Activated T-cell treated with anti-CD3 and anti-CD28 coated beads, Interleukin-2, amount 50 U/mL, for 72 hours (primary cell): ENCODE measurements at places on chromosomes 1 and 21. TPM values are rescaled to one million over a fixed set of nuclear protein-coding genes. Genes with fewer than 3 reads are reported as not detected.

DNA sequence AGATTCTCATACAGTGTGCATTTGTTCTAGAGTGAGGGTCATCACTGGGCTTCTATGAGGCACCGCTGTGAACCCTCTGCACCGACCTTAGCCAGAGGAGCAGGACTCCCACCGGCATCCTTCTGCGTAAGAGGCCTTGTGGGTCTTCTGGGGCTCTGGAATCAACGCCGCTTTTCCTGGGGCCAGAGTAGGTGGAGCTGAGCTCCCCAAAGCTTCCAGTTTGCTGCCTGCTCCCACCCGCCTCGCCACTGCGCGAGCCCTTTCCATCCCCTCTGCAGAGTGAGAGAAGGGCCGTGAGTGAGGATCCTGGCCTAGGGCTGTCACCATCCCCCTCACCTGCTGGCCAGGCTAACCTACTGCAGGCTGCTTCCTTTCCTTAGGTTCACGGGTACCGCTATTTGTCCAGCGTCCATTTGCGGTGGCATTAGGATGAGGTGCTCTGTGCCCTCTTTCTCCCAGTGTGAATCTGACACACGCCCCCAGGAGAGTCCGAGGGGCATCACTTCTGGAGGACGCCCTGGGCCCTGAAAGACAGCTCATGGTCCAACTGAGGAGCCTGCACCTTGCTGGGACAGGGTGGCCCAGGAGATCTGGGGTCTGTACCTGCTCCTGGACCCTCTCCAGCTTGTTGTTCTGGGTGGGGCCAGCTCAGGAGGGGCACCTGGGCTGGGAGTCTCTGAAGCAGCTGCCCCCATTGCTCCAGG is 36.2 kb downstream of the UMODL1 start:
- no peak overlapping the region for H3K4me3 ChIP-seq
- no peaks in the 10 kb centered on the region for H3K27me3 ChIP-seq
- no peaks in the 10 kb centered on the region for H3K36me3 ChIP-seq

GRCh38 chr1:112605633-112606327 is 13.2 kb downstream of the ST7L start:
- no peak overlapping the region for H3K4me3 ChIP-seq
- peak overlapping the region; percentile 3 for H3K27ac ChIP-seq
- no peak for DNase-seq
- peaks cover 10% of the 10 kb centered on the region for H3K36me3 ChIP-seq
- H3K4me1 ChIP-seq, result peaks cover 10% of the 10 kb centered on the region

DNA sequence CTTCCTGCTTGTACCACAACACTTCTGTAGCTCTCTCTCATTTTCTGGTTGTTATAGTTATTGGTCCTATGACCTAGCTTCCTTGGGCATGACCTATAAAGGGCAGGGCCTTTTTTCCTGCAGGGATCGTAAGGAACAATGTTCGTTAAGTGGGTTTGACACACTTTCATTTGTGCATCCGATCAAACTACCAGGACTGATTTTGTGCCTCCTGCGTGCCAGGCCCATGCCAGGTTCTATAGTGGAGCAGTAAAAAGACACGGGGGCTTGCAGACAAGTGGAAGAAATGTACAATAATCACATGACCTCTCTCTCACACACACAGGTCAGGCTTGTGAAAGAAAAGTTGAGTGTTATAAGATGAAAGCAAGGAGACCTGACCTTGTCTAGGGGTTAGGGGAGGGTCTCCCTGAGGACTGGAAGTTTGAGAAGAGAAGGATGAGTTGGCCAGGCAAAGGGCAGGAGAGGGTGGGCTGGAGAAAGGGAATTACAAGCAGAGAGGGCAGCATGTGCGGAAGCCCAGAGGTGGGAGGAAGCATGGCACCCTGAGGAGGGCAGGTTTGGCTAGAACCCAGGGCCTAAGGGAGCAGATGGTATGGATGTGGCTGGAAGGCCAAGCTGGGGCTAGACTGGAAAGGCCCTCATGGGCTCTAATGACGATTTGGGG is 145.4 kb downstream of the GRIK3 start:
- no peaks in the 10 kb centered on the region for H3K4me1 ChIP-seq
- no peak overlapping the region for H3K4me3 ChIP-seq
- peaks cover 10% of the 10 kb centered on the region for H3K27me3 ChIP-seq
- DNase-seq, result no peak
- H3K36me3 ChIP-seq, result no peaks in the 10 kb centered on the region

DNA sequence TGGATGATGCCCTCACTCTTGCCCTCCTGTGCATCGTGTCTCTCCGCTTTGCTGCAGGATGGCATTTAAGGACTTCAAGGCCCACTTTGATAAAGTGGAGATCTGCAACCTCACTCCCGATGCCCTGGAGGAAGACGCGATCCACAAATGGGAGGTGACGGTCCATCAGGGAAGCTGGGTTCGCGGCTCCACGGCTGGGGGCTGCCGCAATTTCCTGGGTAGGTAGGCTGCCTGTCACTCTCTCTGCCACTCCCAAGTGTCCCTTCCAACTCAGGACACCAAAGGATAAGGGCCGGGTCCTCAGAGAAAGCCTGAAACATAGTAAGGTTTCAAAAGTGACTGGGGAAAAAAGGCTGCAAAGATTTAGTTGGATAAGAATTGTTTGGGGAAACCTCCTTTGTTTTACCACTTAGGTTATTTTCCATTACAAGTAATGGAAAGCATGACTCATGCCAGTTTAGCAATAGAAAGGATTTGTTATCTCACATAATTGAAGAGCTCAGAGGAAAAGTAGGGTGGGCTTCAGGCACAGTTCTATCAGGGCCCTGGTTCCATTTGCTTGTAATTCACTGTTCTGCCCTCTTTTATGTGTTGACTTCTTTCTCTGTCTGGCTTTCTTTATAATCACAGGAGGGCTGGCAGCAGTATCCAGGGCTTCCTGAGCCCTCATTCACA is 31.9 kb downstream of the CAPN9 start:
- DNase-seq, result no peak
- peaks cover 12% of the 10 kb centered on the region for H3K27me3 ChIP-seq
- H3K4me3 ChIP-seq, result no peak overlapping the region
- peaks cover 9% of the 10 kb centered on the region for H3K4me1 ChIP-seq

GRCh38 chr1:216576234-216576937 is 146.8 kb downstream of the ESRRG start:
- H3K36me3 ChIP-seq, result no peaks in the 10 kb centered on the region
- H3K4me3 ChIP-seq, result no peak overlapping the region
- DNase-seq, result no peak
- no peaks in the 10 kb centered on the region for H3K4me1 ChIP-seq
- no peak overlapping the region for H3K27ac ChIP-seq
- no peaks in the 10 kb centered on the region for H3K27me3 ChIP-seq

GRCh38 chr1:212119397-212119837 is 83.9 kb downstream of the DTL start:
- H3K36me3 ChIP-seq, result peaks cover 2% of the 10 kb centered on the region
- H3K27me3 ChIP-seq, result no peaks in the 10 kb centered on the region
- no peak for DNase-seq
- no peak overlapping the region for H3K4me3 ChIP-seq
- H3K27ac ChIP-seq, result no peak overlapping the region

RGS13 gene
- total RNA-seq, result not detected

SMCP gene
- total RNA-seq, result not detected

PLXNA2 gene
- total RNA-seq, result 0.72 TPM

KIF14 gene
- total RNA-seq, result 20.1 TPM
